ENCODE measurements at places on chromosomes 4 and X.

DNA sequence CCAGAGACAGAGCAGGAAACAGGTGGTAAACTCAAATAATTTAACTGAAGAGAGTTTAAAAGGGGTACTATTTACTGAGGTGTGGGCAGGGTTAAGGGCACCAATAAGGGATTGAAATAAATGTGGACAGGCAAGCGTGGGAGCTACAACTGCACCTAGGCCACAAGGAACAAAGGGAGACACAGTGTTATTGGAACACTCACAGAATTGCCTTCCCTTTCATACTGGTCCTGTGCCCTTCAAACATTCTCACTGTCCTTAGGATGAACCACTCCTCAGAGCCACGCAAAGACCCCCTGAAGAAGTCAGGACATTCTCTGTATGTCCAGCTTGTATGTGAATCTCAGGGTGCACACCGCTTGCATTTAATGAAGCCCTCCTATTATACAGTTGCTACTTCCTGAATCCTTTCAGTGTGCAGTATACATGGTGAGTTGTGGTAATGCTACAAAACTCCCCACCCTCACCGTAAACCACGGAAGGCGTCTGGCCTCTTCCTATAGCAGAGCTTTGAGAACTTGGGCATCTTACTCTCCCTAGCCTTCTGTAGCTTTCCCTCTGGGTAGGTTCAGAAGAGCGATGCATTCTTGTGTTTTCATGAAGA, 9.6 kb upstream of the MRPL1 start:
- peak; percentile 52 for DNase-seq

DNA sequence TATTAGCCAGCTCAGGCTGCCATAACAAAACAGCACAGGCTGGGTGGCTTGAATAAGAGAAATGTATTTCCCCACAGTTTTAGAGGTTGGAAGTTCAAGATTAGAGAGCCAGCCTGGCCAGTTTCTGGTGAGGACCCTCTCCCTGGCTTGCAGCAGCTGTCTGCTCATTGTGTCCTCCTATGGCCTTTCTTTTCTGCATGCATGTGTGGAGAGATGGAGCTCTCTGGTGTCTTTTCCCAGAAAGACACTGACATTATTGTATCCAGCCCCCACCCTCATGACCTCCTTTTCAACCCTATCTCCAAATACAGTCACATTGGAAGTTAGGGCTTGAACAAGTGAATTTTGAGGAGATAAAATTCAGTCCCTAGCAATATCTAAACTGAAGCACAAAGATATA, 263.8 kb upstream of the PABPC4L start:
- no peak for DNase-seq

GRCh38 chr4:52103319-52103718, 52.2 kb downstream of the SPATA18 start:
- no peak for DNase-seq

GRCh38 chr4:6345866-6346265, 76.2 kb downstream of the WFS1 start:
- DNase-seq: no peak

DNA sequence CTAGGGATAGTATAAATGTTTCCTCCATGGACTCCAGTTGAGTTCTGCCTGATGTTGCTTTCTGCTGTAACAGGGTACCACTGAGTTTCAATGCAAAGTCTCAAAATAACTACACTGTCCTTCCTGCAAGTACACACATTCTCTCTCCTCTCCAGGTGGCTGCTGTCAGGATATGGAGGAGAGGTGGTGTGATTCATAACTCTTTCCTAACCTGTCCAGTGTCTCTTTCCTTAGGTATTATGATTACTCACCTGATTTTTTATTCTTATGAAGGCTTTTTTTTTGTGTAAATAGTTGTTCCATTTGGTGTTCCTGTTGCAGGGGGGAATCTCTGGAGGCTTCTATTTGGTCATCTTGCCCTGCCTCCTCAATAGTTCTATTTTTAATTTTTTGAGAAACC, 39.8 kb upstream of the POF1B start:
- no peak for DNase-seq

All from activated CD4-positive, alpha-beta T cell treated with anti-CD3 and anti-CD28 coated beads, Interleukin-2, amount 50 U/mL, for 1 hour (primary cell).